ENCODE measurements at places on chromosomes 4 and X.

- DNase-seq, result peak; percentile 1
Observed at GRCh38 chrX:154967603-154968002, 54.9 kb downstream of the F8 start.

DNA sequence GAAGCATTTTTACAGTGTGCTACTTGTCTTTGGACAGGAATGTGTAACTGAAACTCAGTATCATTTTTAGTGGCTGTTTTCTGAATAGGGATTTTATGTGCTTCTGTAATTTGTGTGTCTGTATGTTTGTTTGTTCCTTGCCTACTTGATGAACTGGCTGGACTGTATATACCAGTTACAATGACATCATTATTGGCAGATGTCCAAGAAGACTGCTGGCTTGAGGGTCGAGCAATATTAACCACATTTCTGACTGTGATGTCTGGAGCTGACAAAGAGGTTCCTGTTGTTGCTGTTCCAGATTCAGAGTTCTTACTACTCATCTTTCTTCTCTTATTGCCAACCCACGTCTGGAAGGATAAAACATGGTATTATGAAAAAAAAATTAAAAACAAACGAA, 33.0 kb downstream of the HDX start:
- peak; percentile 11 for DNase-seq

GRCh38 chr4:183370786-183371185, 48.6 kb upstream of the CLDN24 start:
- DNase-seq, result no peak

DNA sequence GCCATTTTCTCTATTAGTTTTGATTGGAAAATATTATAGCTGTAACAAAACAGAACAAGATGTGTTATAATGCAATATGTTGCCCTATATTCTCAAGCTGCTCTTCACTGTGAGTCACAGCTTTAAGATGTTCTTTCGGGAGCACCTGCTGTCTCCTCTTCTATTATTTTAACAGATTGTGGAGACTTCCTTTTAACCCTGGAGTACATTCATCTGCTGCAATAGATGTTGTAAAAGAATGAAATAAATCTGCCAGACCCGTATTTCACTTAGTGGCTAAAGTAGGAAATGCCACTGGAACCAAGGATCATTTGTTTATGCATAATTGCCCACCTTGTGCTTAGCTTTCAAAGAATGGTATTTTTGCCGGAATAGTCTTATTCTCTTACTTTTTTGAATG, 11.1 kb downstream of the LSM6 start:
- no peak for DNase-seq

DNA sequence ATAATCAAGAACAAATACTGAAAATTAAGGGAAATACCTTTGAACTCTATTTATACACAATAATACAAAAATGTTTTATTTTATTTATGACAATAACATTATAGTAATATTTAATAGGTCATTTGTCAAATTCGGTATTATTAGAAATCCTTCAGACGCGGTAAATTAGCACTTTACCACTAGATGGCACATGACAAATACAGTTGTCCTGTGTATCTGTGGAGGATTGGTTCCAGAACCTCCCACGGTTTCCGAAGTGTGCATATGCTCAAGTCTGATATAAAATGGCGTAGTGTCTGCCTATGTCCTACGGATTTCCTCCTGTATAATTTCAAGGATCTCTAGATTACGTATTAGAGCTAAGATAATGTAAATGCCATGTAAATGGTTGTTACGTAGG, 8.1 kb upstream of the LINC00632 start:
- DNase-seq, result peak; percentile 19

DNA sequence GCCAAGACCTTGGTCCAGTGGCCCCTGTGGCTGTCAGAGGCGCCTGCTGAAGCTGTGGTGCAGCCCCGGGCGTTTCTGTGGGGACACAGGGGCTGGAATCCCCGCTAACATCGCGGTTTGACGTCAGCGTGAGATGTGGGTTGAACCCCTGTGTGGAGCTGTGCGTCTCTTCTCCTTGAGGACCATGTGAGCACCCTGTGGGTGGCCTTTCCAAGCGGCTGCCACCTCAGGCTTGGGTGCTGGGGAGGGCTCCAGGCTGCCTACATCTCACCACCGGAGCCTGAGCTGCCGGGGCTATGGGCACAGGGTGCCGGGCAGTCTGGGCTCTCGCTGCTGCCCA, 27.7 kb downstream of the UVSSA start:
- DNase-seq, result no peak

DNA sequence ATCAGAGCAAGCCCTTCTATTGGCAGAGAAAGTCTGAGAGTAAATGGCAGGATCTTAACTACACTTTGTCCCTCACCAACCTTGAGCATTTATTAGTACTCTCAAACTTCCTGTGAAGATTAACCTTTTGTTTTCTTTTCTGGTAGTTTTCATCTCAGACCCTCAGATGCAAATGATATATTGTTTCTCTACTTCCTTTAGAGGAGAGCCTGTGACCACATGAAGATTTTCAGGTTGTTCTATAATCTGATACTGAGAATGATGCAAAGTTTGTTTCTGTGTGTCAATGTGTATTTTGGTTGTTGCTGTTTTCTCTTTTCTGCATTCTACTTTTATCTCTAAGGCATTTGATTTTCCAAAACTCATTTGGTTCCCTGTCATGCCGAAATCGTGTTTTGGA, 165.8 kb upstream of the CYSLTR1 start:
- no peak for DNase-seq

DNA sequence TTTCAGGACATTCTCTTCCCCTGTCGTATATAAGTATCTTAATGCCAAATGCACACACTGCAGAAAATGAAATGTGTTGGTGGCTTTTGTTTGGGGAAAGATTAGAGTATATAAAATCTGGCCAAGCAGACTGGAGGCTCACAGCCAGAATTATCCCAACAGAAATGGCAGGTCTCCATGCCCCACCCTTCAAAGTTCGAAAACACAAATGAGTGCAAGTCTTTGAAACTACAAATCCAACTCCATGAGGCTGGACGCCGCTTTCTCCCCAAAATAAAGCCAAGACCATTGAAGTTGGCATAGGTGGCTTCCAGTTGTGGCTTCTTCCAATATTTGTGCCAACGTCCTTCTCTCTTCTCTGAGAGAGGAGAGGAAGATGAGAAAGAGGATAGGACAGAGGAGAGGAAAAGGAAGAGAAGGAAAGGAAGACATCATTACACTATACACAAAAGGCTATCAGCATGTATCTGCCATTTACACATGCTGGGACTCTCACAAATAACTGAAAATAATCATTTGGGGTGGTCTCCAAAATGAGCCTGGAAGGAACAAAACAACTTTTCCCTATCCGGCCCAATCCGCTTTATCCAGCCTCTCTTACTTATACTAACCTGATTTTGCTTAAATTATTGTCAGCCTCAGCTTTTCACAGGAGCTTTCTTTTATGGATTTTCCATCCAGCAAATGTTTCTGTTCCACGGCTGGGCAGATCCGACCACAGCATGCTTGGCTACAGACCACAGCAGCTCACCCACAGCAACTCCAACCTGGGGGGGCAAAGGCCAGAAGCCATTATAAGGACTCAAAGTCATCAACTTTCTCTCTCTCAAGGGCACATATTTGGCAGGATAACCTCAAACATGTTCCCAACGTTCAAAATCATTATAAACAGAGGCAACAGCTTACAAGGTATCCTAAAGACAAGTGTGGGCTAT, 71.7 kb downstream of the APBB2 start:
- peak; percentile 79 for DNase-seq

DNA sequence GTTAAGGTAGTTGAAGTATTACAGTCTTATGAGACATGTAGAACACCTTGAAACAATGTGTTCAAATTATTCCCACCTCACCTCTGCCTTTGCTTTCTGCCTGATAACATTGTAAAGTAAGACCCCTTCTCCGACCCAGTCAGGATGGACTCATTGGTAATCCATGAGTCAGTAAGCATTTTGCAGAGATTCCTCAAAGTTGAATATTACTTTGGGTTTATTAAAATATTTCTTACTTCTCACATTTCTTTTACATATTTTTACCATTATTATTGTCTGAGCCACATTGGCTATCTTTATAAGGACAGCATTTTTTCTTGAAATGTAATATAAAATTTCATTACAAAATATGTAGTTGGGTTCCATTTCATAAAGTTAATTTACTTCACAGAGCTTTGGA, 201.6 kb downstream of the BMPR1B start:
- DNase-seq, result no peak

- DNase-seq, result peak; percentile 3
Observed at GRCh38 chr4:21991562-21991961, 43.0 kb upstream of the KCNIP4 start.

DNA sequence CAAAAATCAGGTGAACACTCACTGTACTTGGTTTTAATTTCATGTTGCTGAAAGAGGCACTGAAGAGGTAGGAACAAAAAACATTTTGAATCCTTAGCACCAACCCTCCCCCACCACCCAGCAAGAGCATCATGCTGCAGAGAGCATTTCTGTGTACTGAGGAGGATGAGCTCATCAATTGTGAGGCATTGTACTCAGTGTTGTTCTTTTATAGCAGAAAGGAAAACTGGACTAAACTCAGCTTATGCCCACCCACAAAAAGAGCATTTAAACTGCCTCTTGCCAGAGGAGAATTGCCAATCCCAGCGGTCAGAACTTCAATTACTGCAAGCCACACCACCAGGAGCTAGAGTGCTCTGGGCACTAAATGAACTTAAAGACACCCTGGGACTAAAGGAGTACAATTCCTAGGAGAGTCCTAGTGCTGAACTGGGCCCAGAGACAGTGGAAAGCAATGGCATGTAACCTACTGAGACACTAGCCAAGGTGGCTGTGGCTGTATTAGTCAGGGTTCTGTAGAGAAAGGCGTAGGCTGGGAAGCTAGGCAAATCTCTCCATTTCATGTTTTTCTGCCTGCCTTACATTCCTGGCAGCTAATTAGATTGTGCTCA, 280.7 kb upstream of the KLHL4 start:
- DNase-seq, result no peak

DNA sequence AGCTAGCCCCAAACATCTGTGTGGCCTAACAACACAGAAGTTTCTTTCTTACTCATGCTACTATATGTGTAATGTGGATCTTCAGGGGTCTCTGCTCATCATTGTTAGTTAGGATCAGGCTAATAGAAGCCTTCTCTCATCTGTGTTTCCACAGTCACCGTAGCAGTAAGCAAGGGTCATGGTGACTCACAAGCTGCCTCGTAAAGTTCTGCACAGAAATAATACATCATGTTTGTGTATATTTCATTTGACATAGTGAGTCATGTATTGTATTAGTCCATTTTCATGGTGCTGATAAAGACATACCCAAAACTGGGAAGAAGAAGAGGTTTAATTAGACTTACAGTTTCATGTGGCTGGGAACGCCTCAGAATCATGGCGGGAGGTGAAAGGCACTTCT, 38.7 kb downstream of the SLC4A4 start:
- peak; percentile 92 for DNase-seq

DNA sequence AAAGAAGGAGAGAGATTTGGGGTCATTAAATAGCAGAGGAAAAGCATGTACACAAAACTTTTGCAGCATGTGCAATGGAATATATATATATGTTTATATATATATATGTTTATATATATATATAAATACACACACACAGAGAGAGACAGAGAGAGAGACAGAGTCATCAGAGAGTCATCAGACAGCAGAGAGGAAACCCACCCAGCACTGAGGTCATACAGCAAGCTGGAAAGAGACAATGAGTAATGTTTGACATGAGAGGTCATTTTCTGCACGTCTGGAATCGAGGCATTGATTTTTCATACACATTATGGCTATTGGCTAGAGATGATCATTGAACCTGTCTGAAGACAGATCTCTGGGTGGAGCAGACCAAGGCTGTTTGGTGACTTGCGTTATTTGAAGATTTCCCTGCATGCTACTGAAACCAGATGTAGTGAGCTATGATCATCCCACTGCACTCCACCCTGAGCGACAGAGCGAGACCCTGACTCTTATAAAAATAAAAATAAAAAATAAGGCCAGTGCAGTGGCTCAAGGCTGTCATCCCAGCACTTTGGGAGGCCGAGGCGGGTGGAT, 48.8 kb upstream of the SHOX start:
- DNase-seq, result peak; percentile 38

- no peak for DNase-seq
Observed at GRCh38 chr4:165077034-165077578, 23.4 kb downstream of the TRIM75 start.

- DNase-seq, result no peak
Observed at GRCh38 chrX:133676344-133677122, 261.2 kb upstream of the GPC4 start.
